D721Med (cell line): ENCODE measurements at places on chromosomes 6 and 20.
A peak's percentile ranks its signal among the peaks of the same experiment; 100 is the strongest.

GRCh38 chr20:24732599-24732998, 216.5 kb upstream of the CST7 start:
- DNase-seq: no peak

DNA sequence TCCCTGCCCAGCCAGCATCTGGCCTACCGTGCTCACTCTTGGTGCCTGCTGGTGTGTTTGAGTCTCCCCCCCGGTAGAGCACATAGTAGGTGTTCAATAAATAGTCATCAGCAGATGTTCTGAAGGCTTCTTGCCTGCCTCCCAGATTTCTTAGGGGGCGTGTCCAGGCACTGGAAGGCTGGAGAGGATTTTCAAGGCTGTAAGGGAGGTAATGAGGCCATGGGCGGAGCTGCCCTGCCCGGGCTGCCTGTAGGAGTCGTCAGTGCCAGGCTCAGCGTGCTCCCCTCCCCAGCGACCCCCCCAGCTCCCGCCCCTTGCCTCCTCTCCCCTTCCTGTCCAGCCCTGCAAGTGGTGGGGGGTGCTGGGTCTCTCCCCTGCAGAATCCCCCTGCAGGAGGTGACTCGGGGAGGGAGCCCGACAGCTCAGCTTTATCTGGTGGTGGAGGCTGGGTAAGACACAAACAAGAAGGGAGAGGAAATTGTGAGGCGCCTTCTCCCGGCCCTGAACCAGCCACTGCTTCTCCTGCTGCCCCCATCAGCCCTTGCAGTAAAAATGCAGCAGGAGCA, 55.9 kb downstream of the BCAS4 start:
- DNase-seq: no peak

GRCh38 chr6:21593412-21593926, at the start of gene SOX4:
TSS of gene SOX4 (plus strand) at chr6:21593751. CDS start at chr6:21594535, 784 bp downstream.
- DNase-seq: peak; percentile 85

DNA sequence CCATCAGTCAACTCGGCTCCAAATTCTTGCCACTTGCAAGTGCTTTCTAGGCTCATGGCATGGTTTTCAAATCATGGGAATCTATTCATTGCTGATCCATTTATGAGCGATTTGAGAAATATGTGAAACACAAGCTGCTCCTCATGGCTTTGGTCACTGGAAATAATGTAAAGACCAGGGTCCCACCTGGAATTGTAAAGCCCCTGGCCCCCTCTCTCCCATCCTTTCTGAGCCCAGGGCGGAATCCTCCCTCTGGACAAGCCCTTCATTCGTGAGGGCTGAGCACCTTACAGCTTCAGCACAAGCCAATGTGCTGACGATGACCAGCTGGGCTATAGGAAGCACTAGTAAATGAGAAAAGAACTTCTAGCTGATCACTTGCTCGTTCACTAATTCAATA, 96.0 kb downstream of the RNASET2 start:
- no peak for DNase-seq

DNA sequence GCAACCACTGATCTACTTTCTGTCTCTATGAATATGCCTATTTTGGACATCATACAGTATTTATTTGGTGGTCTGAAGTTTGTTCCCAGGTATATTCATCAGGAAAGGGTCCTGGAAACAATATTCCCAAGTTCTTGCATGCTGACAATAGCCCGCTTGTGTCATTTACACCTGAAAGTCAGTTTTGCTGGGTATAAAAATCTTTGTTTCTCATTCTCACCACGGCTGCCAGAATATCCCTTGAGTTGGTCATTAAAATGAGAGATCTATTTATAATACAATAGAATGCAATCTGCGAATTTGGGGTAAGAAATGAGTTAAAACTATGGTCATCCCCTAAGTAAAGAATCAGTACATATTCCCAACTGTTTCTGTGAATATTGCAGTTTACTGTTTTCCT, 79.0 kb downstream of the MAN1A1 start:
- DNase-seq: no peak

GRCh38 chr6:44029444-44030185, 97.6 kb downstream of the MRPL14 start:
- DNase-seq: no peak

- no peak for DNase-seq
Measured at GRCh38 chr6:136956590-136957544, 34.8 kb downstream of the SLC35D3 start.

DNA sequence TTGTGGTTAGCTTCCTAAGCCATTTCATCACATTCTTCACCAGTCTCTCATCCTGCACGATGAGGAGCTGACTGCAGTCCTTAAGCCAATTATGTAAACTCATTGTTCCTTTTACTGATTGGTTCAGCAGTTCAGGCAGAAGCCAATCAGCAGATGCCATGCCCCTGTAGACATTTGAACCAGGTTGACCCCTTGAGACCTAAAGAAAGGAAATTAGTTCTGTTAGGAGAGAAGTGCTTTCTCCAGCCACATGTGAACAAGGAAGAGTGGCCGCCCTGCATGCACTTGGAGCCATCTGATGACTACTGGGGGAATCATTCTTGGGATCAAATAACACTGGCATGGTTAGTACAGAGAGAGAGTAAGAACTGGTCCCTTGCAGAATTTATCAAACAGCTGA, 535.2 kb upstream of the ID4 start:
- no peak for DNase-seq

DNA sequence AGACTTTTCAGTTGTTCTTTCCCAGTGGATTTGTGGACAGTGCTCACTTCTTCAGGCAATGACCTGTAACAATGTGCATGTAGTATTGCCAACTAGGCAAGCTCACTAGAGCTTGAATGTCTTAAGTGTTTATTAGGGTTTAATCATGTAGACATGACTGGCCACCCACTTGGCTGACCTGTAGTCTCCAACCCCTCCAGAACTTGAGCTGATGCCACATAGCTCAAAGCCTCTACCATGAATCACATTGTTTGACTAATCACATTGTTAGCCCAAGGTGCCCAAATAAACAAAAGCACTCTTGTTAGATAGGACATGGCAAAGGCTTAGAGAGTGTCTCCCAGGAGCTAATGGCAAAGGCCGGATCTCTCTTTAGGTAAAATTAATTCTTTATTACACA, 272.7 kb downstream of the GRIK2 start:
- no peak for DNase-seq

DNA sequence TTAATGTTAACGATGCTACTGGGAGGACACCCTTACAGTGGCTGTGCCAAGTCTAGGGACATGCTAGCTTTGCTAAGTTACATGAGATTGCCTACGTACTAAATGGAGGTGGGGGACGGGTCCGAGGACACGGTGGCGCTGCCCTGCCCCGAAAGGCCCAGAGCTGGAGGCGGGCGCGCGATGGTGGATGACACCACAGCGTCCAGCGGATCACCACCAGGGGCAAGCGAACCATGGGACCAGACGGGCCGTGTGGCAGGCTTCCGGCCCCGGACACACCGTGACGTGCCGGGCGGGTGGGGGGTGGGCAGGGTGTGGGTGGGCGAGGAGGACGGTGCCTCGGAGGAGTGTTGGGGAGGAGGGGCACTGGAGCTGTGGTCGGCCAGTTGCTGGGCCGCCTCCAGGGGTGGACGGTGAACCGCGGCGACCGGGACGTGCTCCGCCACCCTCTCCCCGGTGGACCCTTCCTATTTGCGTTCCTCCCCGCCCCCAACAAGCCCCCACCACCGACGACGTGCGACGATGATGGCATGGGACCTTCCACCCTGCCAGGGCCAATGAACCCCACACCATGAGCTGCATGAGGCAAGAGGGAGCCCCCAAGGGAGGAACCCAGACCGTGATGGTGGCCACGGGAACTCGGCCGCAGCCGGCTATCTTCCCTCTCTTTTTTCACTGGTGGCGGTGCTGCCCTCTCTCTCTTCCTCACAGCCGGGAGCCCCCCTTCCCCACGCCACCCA, 773.3 kb upstream of the DEFB115 start:
- no peak for DNase-seq

DNA sequence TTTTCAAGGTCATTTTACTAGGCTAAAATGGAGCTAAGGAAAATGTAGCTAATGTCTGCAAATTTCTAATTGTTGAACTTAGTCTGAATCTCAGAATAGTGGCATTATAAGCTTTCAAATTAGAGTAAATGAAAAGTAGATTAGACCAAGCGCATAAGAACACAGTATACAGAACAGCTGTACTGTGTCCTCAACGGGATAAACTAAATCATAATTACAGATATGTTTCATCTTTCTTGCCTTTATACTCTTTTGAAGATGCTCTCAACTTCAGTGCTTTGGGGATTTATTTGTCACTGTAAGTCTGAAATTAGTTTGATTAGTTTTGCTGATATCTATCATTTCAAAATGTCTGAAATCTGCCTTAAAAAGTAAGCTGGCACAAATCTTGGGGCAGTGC, 305.4 kb downstream of the LAMA2 start:
- DNase-seq: no peak

DNA sequence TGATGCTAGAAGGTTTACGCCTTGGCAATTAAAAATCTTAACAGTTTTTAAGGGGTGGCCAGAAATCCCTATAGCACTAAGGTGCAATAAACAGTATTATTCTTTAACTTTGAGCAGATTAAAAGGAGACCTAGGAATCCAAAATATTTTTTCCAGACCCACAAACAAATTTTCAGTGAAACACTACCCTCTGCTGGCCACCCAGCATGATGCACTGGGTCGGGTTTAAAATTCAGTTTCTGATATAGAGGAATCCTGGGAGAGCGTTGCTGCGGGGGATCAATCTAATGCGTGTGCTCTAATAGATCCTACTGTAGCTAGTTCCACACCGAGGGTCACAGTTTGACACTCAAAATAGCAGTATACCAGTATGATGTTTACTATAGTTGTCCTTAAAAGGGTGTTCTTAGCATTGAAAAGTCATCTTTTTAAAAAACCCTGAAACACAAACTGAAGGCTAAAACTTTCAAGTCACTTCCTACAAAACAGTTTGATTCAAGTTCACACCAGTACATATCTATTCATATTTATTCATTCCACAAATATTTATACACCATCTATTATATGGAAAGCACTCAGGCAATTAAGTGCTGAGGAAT, 10.2 kb downstream of the UBE3D start:
- DNase-seq: peak; percentile 25

GRCh38 chr6:130761286-130761685, 65.9 kb upstream of the SMLR1 start:
- DNase-seq: no peak

GRCh38 chr6:146968041-146968760, 236.0 kb upstream of the STXBP5 start:
- no peak for DNase-seq

DNA sequence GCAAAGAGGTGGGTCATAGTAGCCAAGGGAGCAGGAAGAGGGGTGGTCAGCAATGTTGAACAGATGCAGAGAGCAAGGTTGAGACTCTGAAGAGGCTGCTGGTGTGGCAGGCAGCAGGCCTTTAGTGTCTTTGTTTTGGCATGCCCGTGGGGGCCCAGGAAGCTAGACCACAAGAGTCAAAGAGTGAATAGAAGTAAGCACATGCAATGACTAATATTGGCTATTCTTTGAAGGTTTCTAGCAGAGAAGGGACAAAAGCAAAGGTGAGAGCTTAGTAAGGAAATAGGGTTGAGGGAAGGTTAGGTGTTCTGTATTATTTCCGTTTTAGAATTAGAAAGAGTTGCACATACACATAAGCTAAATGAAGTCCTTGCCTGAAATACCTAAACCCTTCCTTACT, 18.8 kb downstream of the TDRD6 start:
- DNase-seq: no peak

DNA sequence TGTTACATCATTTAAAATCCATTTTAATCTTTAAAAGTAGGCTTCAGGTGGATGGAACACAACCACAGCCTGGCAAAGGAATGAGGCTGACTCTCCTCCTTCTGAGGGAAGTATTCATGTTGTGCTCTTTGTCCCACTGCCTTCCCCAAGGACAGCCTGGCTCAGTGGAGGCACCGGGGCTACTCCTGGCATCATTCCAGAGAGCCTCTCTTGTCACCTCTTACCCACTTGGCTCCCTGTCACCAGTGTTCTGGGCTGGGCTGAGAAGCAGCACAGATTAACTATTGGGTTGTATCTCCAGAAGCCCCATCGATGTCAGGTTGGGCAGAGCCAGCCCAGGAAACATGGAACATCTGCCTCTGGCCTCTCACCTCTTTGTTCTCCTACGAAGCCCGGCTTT, 10.7 kb upstream of the TP53INP2 start:
- no peak for DNase-seq

- DNase-seq: no peak
Measured at GRCh38 chr6:80348263-80348662, 241.8 kb downstream of the BCKDHB start.

DNA sequence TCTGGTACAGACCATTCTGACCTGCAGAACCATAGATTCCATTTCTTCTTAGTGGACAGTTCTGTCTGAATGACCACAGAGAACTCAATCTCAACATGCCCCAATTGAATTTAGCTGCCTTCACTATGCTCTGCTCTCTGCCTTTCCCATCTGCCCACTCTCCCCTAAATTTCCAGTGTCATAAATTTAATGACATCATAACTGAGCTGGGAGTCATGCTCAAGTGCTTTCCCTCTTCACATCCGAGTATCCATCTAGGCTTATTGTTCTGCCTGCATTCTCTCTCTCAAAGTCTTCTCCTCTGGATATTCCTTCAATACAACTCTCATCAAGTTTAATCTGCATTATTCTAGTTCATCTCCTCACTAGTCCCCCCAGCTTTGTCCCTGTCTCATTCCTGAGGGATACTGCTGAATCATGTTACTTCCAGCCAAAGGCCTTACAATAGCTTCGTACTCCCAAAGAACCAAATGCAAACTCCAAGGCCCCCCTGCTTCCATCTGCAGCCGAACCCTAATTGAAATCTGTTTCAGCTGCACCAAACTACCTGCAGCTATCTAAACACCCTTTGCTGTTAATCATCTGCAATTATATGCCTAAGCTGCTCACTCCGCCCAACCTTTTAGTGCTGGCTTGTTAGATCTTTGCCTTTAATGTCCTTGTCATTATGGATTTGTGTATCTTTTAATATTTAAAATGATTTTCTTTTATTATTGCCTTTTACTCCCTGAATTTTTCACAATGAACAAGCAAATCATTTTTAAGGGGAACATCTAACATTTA, 46.1 kb downstream of the SLC35B3 start:
- DNase-seq: no peak

DNA sequence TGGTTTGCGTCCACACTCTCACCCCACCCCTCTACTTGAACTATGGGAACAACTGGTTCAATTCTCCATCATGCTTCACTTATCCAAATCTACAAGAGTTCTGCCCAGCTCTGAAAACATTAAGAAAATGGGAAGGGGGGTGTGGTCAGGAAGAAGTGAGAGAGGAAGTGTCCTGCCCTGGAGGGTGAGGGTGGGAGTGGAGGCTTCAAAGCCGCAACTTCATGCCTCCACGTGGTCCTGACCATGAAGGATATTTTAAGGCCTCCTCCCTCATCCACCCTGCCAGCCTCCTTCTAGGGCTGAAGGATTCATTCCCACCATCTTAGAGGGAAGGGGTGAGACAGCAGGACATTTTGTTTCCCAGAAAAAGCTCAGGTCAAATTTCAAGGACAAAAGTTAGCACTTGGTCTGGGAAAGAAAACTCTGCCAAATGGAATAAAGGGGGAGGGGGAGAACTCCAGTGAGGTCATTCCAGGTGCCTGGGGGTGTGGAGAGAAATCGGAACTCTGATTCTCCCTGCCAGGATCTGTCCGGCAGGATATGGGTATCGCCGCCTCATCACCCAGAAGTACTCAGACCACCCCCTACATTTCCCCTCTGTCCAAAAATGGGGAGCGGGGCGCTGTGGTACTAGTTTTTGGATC, 4.9 kb downstream of the RIMS4 start:
- DNase-seq: no peak
